ENCODE measurements at places on chromosomes 7 and 10.
A peak's percentile ranks its signal among the peaks of the same experiment; 100 is the strongest.

DNA sequence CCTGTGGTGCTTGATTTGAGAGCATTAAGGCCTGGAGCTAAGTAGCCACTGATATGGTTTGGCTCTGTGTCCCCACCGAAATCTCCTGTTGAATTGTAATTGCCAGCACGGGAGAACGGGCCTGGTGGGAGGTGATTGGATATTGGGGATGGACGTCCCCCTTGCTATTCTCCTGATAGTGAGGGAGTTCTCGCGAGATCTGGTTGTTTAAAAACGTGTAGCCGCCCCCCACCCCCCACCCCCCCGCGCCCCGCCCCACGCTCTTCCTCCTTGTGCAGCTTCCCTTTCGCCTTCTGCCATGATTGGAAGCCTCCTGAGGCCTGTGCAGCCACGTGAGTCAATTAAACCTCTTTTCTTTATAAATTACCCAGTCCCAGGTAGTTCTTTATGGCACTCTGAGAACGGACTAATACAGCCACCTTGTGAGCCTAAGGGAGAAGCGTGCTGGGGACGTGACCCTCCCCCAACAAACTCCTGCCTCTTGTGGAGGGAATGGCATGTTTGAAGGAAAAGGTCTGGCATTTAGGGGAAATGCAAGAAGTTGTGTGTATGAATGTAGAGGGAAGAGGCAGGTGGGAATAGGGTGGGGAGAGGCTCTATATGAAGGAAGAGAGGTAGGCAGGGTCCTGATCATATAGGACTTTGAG, 118.0 kb upstream of the KMT2C start:
- DNase-seq, result no peak

DNA sequence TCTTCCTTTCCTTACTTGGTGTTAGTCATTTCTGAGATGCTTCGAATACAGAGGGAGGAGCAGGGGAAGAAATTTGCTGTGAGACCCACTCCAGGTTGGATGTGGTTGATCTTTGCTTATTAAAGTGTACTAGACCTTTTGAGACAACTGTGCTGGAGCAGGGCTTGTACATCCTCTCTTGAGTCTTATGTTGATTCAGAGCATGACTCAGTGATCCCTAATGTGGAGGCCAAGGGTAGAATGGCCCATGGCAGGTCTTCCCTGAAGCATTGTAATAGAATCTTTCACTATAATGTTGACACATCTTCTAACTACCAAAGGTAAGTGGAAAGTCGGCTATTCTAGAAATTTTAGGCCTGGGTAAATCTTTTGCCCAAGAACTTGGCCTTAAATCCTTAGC, 17.0 kb upstream of the SFR1 start:
- DNase-seq, result no peak

DNA sequence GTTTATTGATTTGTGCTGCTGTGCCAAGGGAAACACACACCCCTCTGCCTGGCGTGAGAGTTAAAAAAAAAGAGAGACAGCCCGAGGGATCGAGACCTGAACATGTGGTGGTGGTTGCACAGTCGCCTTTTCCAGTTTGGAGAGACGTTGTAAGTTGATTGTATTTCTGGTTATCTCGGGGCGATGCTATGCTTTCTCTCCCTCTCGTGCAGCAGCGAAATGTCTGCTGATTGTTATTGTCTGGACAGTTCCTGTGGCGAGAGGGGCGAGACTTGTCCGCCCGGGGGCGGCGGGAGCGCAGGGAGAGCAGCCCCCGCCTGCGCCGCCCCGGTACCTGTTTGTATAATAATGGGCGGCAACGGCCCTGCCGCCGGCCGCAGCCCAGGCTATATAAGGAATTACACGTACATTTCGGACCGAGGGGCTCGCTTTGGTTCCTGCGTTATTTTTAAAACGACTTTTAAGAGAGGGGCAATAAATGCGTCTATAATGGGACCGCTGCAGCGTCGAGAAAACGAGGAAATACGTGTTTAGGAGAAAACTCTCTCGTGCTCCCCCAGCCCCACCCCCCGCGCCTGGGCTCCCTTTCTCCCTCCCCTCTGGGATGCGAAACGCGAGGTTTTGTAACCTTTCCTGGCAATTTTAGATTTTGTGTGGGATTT, 1.7 kb downstream of the ZEB1 start:
- no peak for DNase-seq

- DNase-seq, result no peak
Measured at GRCh38 chr7:156445997-156446761, 194.4 kb upstream of the RNF32 start.

DNA sequence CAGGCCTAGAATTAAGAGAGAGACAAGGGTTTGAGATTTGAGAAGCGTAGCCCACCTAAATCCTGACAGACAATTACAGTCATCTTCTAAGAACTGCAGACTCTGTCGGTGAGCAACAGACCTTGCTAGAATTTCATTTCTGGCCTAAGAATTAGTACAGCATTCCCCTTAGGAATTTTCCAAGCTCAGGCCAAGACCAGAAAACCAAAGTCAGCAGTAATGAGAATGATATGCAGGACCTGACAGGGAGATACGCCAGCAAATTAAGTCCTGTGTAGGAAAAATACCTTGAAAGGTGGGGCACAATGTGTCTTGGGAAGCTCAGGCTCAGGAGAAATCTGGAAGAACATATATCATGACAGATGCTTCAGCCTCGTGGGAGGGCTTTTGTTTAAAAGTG, 52.7 kb upstream of the HERPUD2 start:
- no peak for DNase-seq

GRCh38 chr7:19262826-19263225, 117.6 kb upstream of the FERD3L start:
- DNase-seq, result no peak

DNA sequence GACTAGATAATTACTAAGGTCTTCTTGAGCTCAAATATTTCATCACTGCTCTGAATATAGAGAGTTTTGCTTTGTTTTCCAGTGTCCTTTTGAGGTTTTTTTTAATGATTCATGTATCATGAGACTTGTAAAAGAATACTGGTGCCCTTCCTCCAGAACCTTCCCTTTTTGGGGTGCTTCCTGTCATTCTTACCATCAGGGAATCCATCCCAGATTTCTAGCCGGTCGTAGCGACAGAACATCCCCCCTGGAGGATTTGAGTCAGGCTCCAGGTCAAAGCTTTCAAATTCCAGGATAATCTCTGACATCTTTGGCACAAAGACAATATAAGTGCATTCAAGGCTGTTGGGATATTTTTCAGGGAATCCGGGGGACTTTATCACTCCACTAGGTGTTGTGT, 71.0 kb downstream of the NRP1 start:
- DNase-seq, result no peak

DNA sequence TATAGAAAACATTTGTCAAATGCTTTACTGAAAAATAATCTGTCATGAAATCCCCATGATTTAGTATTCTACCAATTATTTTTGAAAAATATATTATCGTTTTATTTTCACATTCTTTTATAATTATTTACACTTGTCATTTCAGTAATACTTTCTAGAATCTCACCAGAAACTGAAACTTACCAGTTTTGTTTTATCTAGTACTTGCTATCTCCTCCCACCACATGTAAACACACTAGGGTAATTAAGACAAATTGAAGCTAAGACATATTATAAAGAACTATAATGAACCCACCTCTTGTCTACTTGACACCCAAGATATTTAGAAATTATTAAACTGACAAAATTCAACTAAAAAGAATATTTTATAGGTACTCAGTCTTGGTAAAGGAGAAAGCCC, 51.5 kb upstream of the GRM3 start:
- no peak for DNase-seq

GRCh38 chr7:102464577-102465280, at the start of the genes ALKBH4 and LRWD1:
Gene ALKBH4, minus strand, starts transcription at chr7:102464863. Its CDS starts 27 bp downstream, at chr7:102464836.
Gene LRWD1, plus strand, starts transcription at chr7:102464984. Its CDS starts 97 bp downstream, at chr7:102465081.
- no peak for DNase-seq

- no peak for DNase-seq
Measured at GRCh38 chr7:15643000-15643705, 43.3 kb downstream of the MEOX2 start.

- no peak for DNase-seq
Measured at GRCh38 chr10:62384447-62385081, 10.4 kb downstream of the ZNF365 start.

GRCh38 chr7:155677688-155678087, 33.2 kb downstream of the RBM33 start:
- DNase-seq, result no peak

- DNase-seq, result no peak
Measured at GRCh38 chr10:103691723-103692435, 163.5 kb downstream of the SH3PXD2A start.

GRCh38 chr10:109740436-109740835, 182.9 kb downstream of the XPNPEP1 start:
- DNase-seq, result no peak

GRCh38 chr7:44703921-44704320, 44.7 kb upstream of the ZMIZ2 start:
- no peak for DNase-seq

DNA sequence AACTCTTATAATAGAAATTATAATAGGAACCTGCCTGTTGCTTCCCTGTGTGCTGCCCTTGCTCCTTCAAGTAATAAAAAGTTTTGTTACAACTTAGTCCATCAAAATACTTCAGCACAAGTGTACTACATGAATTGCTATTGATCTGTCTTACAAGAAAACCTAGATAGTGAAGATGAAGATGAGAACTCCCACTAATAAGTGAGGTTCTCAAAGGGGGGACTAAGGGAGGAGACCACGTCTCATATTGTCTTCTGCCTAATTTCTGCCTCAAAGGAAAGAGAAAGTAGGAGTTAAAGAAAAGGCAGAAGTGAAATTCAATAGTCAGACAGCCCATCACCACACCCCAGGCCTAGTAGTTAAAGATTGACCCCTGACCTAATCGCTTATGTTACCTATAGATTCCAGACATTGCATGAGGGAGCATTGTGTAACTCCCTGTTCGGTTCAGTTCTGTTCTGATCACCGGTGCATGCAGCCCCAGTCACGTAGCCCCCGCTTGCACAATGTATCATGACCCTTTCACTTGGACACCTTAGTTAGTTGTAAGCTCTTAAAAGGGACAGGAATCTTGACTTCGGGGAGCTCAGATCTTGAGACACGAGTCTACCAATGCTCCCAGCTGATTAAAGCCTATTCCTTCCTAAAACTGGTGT, 18.2 kb upstream of the CHST3 start:
- no peak for DNase-seq

- no peak for DNase-seq
Measured at GRCh38 chr7:44767912-44768627, 19.4 kb downstream of the ZMIZ2 start.

- DNase-seq, result peak; percentile 42
Measured at GRCh38 chr7:151085691-151086620, at the start of gene AGAP3. Gene AGAP3, plus strand, starts transcription at chr7:151086475. Its CDS starts 267 bp downstream, at chr7:151086742.

DNA sequence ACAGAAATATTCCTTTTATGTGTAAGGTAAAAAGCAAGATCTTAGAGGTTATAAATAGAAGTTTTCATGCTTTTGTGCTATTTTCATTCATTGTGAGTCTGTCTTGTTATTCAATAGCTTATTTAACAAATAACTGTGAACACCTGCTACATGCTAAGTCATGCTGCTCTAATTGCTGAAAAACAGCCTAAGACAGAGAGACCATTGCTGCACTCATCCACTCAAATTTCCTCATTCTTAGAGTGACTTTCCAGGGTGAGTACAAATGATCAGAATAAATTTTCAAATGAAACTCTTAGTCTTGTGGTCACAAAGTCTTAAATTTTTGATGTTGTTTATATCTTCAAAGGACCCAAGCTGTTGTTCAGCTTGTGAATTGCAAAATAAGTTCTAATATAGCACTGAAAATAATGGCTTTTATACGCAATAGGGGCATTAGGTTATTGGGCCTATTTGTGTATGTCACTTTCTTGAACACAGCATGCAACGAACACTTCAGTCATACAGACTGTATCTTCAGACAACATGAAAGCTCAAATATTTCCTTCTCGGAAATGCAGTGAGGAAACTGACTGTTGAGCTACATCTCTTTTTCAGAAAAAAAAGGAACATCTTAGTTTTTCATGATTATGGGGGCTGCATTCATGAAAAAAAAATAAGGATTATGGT, 247.9 kb upstream of the PCDH15 start:
- DNase-seq, result no peak

- no peak for DNase-seq
Measured at GRCh38 chr7:105107458-105107857, 93.5 kb downstream of the KMT2E start.

DNA sequence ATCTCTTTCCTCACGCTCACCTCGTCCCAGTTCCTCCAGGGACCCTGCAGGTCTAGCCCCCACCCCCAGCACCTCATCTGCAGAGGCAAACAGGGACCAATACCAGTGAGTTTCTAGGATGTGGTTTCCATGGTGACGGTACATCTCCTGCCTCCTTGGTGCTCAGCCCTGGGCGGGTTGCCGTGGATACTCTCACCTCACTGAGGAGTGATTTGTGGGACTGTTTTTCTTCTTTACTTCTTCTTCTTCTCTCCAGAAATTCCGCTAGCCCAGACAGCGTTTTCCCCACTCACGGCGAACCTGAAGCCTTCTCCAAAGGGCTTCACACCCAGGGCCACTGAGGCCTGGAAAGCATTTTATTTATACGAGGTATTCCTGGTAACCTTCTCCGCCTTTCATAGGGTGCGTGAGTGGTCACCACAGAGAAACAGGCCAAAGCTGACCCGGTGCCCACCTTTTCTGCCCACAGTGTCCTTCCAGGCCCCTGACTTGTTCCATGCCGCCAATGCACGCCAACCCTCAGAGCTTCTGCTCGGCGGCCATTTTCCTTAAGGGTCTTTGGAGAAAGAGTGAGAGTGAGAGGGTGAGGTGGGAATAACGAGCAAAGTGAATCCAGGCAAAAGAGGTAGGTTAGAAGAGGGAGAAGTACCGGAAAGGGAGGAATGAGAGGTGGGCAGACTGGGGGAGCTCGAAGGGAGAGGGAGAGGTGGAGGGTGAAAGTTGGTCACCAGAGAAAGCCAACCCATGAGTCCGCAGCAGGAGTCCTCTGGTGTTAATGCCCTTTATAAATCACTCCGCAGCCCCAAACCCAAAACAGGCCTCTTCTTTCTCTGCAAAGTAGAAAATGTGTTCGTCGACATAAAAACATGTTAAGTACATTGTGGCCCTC, 15.5 kb downstream of the FAM241B start:
- DNase-seq, result no peak

DNA sequence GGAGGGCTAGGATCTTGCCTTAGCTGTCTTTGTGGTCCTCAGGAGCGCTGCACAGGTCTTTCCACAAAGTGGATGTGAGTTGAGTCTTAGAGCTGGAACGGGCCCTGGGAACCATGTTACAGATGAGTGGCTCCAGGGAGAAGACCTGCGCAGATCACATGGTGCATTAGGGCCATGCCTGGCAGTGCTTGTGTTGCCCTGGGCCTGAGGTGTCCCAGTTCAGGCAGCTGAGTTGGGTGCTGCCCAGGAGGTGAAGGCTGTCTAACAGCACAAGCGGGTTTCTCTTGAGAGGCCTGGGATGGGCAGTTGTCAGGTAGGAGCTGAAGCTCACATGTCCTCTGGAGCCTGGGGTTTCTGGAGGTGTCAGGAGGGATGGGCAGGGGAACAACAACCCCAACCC, 33.7 kb upstream of the ANKRD2 start:
- DNase-seq, result no peak

GRCh38 chr10:96365571-96365970, 6.8 kb upstream of the OPALIN start:
- no peak for DNase-seq

DNA sequence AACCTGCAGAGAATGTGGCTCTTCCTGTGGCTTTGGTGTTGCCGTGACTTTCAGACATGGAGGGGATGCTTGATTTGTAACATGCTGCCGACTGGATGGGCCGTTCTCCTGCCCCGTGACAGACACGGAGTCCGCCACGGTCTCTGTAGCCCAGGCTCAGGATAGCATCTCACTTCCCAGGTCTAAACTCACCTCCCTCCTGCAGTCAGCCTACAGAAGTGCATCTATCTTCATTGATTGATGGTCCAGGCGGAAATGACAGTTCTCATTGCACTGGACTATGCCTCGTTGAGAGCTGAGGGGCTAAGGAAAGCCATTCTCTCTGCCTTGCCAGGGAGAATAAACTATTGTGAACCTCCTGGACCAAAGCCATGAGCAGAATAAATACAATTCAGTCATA, 77.5 kb downstream of the CHN2 start:
- no peak for DNase-seq

- DNase-seq, result no peak
Measured at GRCh38 chr10:45509491-45509890, 135.5 kb downstream of the ALOX5 start.
